ENCODE measurements at places on chromosomes 4 and X.

GRCh38 chrX:75151827-75152592 is 4.1 kb downstream of the ABCB7 start:
- DNase-seq = no peak

- no peak for DNase-seq
These were observed 142.9 kb upstream of the MBNL3 start for GRCh38 chrX:132631579-132632232.

- DNase-seq = no peak
These were observed 1544.9 kb upstream of the PCDH7 start for GRCh38 chr4:29175291-29175690.

DNA sequence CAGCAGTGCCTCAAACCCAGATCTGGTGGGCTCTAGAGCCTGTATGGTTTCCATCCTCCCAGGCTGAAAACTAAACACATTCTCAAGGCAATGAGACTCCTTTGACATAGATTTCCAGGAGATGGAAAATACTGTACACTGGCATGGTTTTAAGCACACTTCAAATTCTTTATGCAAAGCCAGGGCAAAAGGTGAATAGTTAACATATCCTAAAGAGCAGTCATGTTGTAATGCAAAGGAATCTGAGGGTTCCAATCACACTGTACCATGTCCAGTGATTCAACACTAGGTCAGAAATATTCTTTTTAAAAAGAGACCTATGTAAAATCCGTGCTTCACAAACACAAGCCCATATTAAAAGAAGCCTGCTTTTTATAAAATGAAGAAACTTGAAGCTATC is 195.3 kb downstream of the QDPR start:
- no peak for DNase-seq

DNA sequence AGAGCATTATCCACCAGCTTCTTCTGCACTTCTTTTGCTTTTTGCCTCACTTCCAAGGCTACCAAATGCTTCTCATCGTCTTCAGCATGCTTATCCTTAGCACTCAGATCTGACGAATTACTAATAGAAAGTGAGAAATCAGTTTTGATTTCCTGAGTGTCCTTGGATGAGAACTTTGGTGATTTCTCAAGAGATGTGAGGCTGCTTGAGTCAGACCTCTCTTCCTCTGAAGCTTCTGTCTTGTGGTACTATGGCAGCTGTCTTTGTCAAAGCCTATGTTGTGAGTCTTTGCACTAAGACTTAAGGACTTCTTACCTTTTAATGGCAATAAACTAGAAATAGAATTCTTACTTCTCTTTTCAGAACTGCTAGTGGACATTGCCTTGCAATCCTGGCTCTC is 169.9 kb downstream of the CPE start:
- DNase-seq = no peak

DNA sequence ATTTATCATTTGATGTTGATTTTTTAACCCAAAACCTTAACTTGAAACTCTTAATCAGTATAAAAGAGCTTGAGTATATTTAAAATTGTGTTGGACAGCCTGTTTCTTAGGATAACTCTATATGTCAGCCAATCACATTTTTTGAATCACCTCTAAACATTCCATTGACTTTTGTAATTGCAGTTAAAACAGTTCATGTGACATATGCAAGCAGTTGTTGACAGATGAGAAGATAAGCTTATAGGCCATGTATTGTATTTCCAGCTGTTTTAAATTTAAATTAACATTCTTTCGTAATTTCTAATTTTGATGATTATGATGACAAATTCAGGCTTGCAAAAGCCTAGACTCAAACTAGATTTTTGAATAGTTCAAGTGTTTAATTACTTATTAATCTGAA is 17.4 kb downstream of the VEGFC start:
- no peak for DNase-seq

DNA sequence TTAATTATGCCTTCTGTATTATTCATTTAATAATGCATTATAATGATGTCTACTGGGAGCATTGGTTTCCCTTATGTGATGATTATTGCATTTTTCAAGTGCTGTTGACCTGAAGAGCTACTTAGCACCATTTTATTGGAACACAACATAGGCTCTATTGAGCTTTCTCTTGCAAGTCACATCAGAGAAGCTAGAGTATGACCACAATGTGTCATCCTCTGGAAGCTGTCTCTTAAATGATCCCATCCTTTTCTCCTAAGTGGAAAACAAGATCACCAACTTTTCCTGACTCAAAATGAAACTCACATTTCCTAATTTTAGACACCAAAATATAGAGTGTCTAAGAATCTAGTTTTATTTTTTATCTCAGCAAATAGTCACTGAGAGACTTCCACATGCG is 1451.9 kb downstream of the PCDH7 start:
- DNase-seq = no peak

DNA sequence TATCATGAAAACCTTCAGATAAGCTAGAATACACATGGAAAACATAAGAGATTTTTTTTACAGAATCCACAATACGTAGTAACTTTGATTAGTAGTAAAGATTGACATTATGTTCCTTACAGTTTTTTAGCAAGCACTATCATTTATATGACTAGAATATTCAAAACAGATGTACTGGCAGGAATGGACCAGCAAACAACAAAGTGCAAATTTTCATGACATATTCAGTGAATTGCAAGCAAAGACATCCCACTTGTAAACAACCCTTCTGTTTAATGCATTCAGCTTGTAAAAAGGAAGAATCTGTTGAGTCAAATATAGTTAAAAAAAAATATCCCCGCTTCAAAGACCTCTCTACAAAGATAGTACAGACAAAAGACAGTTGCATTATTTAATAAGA is 403.7 kb upstream of the TRAM1L1 start:
- DNase-seq = no peak

- DNase-seq = no peak
These were observed 274.3 kb downstream of the DMD start for GRCh38 chrX:32937043-32937442.

GRCh38 chrX:87728459-87728858 is 210.9 kb downstream of the KLHL4 start:
- no peak for DNase-seq

GRCh38 chr4:150211016-150211415 is 132.8 kb downstream of the DCLK2 start:
- no peak for DNase-seq

All from effector memory CD4-positive, alpha-beta T cell (primary cell).